GM23338 (cell line): ENCODE measurements at places on chromosomes 11 and 22.

DNA sequence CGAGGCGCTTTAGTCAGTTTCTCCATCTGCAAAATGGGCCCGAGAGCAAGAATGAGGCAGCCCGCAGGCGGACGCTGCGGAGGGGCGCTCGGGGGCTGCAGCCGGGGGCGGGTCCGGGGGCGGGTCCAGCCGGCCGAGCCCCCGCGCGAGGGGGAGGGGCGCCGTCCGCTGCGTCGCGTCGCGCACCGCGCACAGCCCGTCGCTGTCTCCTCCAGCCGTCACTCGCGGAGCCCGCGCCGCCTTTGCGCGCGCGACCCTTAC lies 282 bp downstream of the PC start:
- peak; percentile 68 for DNase-seq

DNA sequence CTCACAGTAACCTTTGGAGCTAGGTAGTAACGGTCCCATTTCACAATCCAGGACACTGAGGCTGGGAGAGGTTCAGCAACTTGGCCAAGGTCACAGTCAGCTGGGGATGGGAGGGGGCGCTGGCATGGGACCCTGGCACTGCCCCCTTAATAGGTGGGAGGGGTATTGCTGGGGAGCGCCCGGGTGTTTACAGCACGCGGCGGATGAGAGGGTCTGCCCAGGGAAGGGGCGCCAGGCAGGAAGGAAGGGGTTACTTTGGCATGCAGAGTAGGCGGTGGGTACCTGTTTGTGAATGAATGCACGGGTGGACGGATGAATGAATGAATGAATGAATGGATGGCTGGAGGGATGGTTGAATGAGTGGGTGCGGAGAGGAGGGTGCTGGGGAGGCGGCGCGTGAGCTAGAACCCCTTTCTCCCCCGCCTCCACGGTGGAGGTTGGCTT lies 628 bp upstream of the FLRT1 start:
- DNase-seq: no peak

DNA sequence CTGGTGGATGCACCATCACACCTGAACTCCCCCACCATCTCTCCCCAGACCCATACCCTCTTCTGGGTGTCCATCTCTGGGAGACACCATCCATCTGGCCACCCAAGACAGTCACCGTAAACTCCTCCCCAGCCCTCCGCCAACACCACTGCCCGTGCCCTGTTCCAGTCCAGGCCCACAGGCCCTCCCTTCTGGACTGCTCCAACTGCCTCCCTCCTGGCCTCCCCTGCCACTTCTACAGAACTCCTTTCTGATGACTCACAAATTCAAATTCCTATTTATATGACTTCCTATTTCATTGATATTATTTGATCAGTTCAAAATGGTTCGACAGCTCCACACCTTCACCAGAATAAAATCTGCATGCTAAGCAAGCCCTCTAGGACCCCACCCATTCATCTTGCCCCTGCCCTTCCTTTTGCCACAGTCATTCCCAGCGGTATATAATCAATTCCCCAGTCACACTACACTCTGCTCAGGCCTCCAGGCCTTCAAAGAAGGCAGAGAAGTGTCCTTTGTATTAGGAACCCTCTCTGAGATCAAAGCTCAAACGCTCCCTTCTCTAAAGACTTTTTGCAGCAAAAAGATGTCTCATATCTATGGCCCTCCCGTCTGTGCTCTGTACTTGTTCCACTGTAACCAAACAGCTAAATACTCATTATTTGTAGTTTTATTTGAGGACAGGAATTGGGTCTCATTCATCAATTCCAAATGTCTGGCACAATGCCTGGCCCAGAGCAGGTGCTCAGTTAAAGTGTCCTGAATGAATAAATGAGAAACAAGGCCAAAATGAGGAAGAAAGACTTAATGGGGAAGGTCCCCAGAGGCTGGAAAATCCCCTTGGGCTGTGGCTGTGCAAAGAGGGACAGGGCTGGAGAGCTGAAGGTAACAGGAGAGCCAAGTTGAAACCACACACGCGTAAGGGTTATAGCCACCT lies 29.0 kb downstream of the MYH9 start:
- DNase-seq: no peak

DNA sequence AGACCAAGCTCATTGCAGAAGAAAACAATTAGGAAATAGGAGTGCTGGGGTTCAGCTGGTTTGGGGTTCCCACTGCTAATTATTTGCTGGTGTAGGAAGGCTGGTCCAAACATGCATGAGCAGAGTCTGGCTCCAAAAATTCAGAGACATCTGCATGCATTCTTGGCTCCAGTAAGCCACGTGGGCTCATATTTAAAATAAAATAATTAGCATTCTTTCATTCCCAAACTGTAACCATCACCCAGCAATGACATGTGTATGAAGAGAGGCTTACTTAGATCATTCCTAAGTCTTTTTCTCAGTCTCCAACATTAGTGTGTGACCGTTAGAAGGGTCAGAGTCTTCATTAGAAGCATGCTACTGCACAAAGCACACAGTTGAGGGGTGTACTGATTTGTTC lies 58.4 kb downstream of the EFCAB6 start:
- no peak for DNase-seq
